ENCODE measurements at places on chromosomes 2 and 18.
A peak's percentile ranks its signal among the peaks of the same experiment; 100 is the strongest.

DNA sequence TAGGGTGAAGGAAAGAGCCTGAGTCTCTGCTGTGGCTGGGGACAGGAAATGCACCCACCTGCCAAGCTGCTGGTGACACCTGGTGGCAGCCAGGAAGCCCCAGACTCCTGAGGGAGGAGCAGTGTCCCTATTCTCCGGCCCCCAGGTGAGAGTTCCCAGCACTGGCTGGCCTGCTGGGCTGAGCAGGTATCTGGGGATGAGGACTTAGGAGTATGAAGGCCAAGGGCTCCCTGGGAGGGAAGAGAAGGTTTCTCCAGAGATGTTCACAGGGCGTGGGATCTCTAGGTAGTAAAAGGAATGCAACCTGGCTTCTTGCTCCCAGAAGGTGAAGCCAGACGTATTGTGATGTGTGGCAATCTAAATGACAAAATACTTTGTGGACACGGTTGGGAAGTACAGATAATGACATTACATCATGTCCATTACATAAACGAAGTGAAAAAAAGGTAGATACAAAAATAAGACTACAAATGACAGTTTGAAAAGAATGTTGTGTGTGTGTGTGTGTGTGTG, 75.8 kb upstream of the SLC1A4 start:
- DNase-seq = no peak

GRCh38 chr18:59892123-59892522, 7.7 kb upstream of the PMAIP1 start:
- DNase-seq = no peak

- DNase-seq = no peak
Measured at GRCh38 chr18:13279181-13280069, 60.9 kb downstream of the LDLRAD4 start.

DNA sequence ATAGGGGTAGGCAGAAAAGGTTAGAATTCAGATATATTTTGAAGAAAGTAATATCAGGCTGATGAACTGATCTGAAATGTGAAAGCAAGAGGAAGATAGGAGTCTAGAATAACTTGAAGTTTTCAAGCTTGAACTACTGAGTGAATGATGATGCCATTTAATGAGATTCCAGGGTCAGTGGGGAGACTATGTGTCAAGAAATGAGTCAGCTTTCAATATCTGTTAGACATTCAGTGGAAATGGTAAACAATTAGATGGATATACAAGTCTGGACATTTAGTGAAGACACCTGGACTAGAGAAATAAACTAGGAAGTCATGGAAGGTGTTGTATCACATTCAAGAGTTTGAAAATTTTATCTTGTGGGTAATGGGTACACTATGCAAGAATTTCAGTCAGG, 326.9 kb downstream of the FSIP2 start:
- DNase-seq = no peak

GRCh38 chr2:186085226-186085625, 346.6 kb downstream of the FSIP2 start:
- DNase-seq = no peak

- DNase-seq = no peak
Measured at GRCh38 chr2:227942021-227942420, 70.6 kb downstream of the DAW1 start.

DNA sequence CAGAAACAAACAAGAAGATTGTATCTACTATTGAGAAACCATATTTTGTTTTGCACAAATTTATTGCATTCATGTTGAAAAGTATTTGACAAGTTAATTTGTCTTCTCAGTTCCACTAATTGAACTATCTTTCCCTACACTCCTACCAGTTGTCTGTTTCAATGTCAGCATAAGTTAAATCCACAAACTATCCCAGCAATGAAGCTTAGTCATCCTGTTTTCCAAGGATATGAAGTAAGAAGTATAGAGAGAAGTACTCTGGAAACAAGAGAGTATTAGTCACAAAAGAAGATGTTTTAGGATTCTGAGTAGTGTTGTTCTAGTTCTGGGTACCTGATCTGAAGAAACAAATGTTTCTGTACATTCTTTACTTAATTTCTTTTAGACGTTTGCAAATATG, 261.6 kb upstream of the ZNF804A start:
- no peak for DNase-seq

GRCh38 chr2:2879781-2880180, 497.8 kb downstream of the EIPR1 start:
- DNase-seq = no peak

- no peak for DNase-seq
Measured at GRCh38 chr2:7962161-7962560, 719.7 kb upstream of the ID2 start.

GRCh38 chr2:53786705-53787613, at the start of the genes ASB3 and ERLEC1:
Gene ASB3, minus strand, starts transcription at chr2:53786953. Its CDS starts 21,381 bp downstream, at chr2:53765572.
Gene ERLEC1, plus strand, starts transcription at chr2:53787044. Its CDS starts 167 bp downstream, at chr2:53787211.
- DNase-seq = peak; percentile 73

DNA sequence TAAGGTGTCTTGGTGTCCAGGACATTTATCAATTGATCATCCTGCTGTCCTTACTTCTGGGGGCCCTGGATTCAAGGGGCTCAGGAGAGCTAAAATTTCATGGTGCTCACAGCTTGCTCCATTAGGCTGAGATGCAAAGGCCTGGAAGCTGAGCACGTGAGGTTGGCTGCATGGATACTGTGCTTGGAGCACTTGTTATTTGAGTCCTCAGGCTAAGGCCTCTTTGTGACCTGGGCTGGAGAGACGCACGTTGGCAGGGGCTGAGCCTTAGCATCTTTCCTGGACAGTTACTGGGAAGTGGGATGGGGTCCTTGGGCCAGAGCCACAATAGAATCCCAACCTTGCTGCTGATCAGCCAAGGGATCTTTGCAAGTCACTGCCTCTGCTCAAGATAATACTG, 151.2 kb upstream of the HS6ST1 start:
- DNase-seq = no peak

- no peak for DNase-seq
Measured at GRCh38 chr2:234632527-234633391, 135.9 kb upstream of the ARL4C start.

DNA sequence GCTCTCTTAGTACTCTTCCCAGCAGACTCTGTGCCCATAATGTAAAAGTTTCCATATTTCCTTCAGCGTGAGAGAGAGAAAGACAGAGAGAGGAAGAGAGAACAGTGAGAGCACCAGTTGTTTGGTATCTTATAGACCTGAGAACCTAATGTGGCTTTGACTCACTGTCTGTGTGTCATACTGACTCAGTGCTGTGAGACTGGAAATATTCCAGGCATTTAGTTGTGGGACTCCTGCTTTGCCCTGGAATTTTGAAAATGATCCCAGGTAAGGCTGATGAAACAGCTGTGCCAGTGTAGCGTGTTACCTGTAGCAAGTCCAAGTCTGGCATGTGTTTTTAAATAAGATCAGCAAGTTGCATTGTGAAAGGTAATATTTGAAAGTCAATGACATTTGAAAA, 87.9 kb upstream of the KCNH7 start:
- no peak for DNase-seq

GRCh38 chr18:35203067-35203466, 37.8 kb upstream of the ZNF397 start:
- no peak for DNase-seq

DNA sequence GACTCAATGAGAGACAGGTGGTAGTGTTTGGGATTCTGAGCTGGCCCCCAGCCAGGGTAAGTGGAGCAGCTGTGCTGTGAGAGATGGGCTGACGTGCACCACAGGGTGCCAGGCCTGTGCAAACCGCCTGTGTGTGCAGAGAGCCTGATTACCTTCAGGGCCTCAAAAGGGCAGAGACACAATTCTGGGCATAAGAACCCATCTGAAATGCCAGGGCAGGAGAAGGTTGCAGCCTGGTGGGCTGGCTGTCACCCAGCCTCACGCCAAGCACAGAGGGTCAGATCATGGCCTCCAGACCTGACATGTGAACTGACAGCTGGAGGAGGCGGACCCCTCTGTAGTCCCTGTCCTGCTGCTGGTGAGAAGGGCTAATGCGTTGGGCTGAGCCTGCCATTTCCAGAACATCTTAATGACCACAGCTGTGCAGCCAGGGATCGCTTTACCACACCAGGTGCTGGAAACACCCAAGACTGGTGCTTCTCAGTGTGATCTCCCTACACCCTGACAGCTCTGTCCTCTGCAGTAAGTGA, 100.9 kb downstream of the ARL4C start:
- DNase-seq = no peak

DNA sequence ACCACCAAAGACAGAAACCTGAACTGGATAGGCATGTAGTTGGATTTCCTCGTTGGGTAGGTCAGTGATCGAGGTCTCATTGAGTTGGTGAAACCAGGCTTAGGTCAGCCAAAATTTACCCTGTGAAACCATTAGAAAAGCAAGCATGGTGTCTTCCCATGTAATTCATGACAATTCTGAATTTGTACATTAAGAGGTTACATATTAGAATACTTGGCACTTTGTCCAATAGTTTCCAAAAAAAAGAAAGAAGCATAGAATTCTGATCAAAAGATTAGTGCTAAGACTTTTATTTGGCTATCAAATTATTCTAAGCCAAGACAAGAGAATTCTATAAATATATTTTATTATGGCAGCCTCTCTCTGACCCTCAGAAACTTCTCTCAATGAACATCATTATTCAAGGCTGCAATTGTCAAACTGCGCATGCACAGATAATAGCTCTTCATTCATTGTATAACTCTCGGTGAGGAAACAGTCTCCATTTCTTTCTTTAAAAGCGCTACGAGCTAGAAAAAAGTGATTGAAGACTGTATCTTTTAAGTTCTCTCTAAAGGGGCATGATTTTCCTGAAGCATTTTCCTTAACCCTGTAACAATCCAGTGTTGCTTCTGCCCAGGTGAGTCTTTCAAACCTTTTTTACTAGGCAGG, 79.1 kb upstream of the MYCN start:
- DNase-seq = no peak

GRCh38 chr18:22676423-22676822, 256.7 kb upstream of the RBBP8 start:
- no peak for DNase-seq

- DNase-seq = no peak
Measured at GRCh38 chr2:134144651-134145050, 109.2 kb upstream of the MGAT5 start.

- DNase-seq = no peak
Measured at GRCh38 chr2:159202568-159203071, 83.9 kb downstream of the WDSUB1 start.

DNA sequence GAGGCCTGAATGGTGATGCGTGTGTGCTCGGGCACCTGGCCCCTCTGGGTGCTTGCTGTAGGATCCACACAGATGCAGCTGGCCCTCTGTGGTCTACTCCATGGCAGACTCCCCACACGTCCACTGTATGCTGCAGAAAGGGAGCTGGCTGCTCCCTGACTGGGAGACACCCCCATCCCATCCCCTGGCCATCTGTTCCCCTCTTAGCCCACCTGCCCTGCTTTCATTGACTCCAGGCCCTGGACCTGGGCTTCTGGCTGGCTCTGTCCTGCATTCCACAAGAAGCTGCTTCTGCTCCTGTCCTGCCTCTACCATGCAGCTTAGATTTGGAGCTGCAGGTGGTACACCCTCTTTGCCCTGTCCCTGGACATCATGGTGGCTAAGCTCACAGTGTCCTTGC, 80.1 kb downstream of the FHOD3 start:
- DNase-seq = no peak

DNA sequence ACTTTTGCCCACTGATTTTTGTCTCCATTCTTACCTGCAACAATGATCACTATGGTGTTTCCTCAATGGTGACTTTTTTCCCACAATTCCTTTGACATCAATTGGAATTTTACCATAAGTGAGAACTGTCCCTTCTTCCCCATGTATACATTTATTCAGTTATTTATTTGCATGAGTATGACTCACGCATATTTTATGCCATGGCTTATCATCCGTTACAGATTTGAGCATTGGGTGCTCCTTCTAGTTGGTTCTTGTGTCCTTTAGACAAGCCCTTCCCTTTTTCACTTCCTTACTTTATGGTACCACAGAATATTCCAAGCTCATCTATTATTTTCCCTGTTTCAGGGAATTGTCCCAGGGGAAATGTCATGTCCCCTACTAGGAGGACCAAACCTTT, 7.6 kb downstream of the COX5B start:
- no peak for DNase-seq

GRCh38 chr2:203591642-203592041, 56.5 kb upstream of the RAPH1 start:
- no peak for DNase-seq

DNA sequence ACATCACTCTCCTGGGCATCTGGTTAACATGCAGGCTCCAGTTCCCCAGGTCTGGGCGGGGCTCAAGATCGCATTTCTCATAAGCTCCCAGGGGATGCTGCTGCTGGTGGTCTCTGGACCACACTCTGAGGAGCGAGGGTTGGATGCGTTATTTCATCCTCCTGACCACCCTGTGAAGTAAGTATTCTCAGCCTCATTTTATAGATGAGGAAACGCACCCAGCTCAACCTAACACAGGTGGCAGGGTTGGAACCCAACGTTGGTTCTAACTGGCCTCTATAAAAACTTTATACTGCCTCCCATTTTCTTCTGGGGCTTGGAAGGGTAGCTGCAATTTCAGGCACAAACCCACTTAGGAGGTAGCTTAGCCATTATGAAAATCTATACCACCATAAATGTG, 120.5 kb downstream of the FAM210A start:
- DNase-seq = no peak

DNA sequence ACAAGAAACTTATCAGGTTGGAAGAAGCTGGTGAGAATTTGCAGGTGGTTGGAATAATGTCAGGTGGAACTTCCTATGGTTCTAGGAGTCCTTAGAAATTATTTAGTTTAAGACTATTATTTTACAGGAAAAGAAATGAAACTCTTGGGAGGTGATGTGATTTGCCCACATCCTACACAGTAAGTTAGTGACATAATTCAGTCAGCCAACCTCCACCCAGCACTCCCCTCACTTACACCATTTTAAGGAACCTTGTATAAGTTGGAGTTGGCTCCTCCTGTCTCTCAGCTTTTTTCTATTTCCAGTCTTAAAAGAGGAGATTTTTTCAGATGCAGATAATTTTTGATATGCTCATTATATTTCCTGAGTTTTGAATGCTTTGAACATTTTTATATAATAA, 86.4 kb downstream of the SKA1 start:
- no peak for DNase-seq

GRCh38 chr2:166792808-166793207, 95.5 kb upstream of the XIRP2 start:
- no peak for DNase-seq

DNA sequence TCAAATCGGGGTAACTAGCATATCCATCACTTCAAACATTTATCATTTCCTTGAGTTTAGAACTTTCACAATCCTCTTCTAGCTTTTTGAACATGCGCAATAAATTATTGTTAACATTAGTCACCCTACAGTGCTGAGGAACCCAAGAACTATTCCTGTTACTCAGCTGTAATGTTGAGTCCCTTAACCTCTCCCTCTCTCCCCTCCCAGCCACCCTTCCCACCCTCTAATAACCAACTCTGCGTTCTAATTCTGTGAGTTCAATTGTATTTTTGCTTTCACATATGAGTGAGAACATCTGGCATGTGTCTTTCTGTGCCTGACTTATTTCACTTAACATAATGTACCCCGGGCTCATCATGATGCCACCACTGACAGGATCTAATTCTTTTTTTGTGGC, 78.6 kb upstream of the RANBP2 start:
- DNase-seq = no peak

GRCh38 chr18:2430191-2430590, 141.1 kb downstream of the METTL4 start:
- DNase-seq = no peak

- no peak for DNase-seq
Measured at GRCh38 chr2:56522605-56523089, 338.9 kb downstream of the CCDC85A start.

- DNase-seq = no peak
Measured at GRCh38 chr2:133733901-133734255, 165.6 kb upstream of the NCKAP5 start.

- DNase-seq = no peak
Measured at GRCh38 chr2:134502104-134502503, 216.7 kb downstream of the TMEM163 start.

Data from activated CD4-positive, CD25-positive, alpha-beta regulatory T cell (primary cell).